RPMI8226 (cell line): ENCODE measurements at places on chromosomes 4 and X.

DNA sequence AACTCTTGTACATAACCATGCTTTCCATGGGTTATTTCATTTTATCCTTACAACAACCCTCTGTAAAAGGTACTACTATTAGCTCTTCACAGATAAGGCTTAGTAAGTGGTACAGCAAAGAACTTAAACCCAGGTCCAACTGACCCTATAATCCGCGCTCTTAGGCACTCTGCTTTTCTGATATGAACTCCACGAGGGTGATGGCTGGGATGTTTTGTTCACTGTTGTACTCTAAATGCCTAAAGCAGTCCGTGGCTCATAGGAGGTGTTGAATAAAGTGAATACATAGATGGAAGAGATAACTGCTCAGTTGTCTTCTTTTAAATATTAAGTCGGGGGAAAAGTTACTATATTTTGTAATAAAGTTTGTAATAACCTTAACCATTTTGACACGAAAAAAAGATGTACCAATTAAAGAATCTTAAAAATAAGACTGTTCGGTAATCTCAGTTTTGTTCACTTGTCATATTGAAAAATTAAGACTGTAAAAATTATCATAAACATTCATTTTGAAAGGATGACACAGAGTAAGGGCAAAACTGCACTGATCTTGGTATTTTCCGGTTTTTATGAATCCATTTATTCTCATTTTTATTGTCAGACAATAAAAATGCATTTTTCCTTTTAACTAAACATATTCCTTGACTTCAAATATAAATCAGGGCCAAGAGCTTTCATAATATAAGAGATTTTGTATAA, 166.5 kb downstream of the FBXW7 start:
- no peak for DNase-seq

GRCh38 chr4:78225236-78225635, 168.1 kb downstream of the FRAS1 start:
- DNase-seq = no peak

GRCh38 chr4:113390850-113391249, 341.4 kb downstream of the ANK2 start:
- DNase-seq = no peak

DNA sequence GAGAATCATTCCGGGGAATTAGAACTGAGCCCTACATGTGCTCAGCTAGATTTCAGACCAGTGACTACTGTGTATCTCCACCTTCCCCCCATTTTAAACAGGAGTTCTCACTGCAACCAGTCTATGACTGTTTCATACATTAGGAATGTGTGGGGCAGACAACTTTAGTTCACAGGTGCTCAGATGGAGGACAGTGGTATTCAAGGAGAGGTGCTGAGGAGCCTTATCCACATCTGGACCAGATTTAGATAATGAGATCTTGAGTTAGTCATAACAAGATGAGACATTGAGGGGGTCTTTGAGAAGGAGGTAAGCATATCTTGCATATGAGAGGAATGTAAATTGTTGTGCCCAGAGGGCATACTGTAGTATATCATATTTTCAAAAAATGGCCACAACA, 32.8 kb upstream of the RELL1 start:
- no peak for DNase-seq

GRCh38 chr4:22670956-22671355, 21.8 kb upstream of the GBA3 start:
- DNase-seq = no peak

DNA sequence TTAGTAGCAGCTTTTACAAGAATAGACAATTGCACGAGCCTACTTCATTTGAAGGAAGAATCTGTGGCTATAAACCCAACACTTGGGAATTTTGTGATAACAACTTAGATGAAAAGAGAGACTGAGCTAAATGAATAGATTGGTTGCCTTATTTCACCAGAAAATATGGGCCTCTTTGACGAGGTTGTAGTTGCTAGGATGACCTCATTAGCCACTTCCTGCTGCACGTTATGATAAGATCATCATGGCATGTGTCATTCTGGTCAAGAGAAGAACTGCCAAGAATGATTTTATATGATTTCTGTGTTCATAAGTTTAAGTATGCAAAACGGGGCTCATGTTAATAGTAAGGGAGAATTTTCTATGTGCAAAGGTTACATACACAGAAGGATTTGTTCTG, 321.9 kb upstream of the GIMD1 start:
- DNase-seq = no peak

GRCh38 chr4:149912000-149912399, 96.4 kb upstream of the IQCM start:
- no peak for DNase-seq

DNA sequence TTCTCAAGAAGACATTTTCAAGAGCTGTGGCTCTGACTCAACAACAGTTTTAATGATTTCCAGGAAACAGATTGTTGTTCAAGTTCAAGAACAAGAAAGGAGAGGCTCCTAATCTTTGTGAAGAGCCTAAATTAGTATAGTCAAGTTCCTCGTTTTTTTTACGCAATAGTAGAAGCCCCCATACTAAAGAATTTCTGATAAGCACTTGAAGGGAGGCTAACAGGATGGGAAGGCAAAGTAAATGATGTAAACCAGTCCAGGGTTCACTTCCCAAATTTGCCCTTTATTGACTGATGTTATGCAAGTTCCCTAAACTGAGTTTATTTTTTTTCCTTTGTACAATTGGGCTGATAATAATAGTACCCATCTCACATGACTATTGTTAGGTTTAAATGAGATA, 178.2 kb downstream of the RTL9 start:
- DNase-seq = no peak

GRCh38 chr4:16443504-16444088, 217.3 kb upstream of the TAPT1 start:
- peak; percentile 12 for DNase-seq

- DNase-seq = no peak
These were observed 288.3 kb downstream of the CHIC1 start for GRCh38 chrX:73851014-73852009.

GRCh38 chr4:41155194-41155830, 59.0 kb downstream of the APBB2 start:
- no peak for DNase-seq

GRCh38 chr4:124276461-124276860, 436.1 kb downstream of the ANKRD50 start:
- no peak for DNase-seq

- DNase-seq = peak; percentile 27
These were observed 720 bp upstream of the STK26 start for GRCh38 chrX:132022198-132022966.

DNA sequence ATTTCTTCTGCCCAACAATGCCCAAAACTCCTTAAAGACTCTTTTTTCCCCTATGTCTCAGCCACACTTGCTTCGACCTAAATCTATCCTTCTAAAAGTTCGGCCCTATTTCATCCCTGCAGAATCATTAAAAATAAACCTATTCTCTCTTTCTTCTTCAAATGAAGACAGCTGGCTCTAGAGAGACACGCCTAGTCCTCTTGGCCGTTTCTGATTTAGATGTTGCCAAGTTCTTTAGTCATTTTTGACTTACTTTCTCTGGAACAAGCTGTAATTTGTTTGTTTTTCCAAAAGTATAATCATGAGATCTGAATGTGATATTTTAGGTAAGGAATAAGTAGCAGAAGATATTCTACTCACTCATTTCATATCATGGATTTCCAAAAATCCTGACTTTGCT, 211.6 kb downstream of the CENPC start:
- no peak for DNase-seq

- DNase-seq = no peak
These were observed 16.8 kb downstream of the BCAP31 start for GRCh38 chrX:153707406-153707805.

DNA sequence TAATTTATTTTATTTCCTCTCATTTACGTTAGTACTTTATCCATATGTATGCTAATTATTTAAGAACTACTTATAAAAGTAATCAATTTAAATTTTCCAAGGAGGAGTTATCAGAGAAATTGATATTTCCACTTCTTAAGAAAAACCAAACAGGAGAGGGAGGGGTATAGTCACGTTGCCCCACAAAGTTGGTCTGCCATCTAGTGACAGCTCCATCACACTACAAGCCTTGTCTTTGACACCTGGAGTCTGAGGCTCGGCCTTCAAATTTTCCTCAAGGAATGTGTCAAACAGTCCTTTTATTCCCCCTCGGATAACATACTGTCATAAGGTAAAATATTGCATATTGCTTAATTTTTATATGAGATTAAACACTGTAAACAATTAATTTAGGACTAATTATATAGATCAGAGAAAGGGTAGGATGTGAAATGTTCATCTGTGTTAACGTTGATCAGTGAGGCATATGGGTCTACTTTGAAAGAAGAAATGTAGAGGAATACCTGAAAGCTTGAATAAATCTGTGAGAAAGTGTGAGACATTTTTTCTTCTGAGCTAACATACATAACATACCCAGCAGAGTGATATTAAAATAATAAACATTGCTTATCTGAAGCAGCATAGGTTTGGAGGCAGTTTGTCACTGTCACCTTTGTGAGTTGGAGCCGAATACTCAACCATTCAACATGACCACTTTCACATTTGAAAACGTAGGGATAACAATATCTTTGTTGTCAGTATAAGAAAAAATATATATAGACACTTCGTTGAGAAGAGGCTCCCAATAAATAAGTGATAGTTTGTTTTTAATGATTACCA, 114.4 kb downstream of the GLRA3 start:
- peak; percentile 11 for DNase-seq

- no peak for DNase-seq
These were observed 144.9 kb downstream of the FHIP1A start for GRCh38 chr4:151553874-151554273.
